Spleen (tissue), 13 donors: ENCODE measurements at places on chromosomes 6 and 20. TPM values are rescaled to one million over a fixed set of nuclear protein-coding genes. Genes with fewer than 3 reads are reported as not detected.

GRCh38 chr6:151284548-151285017 is 44.8 kb downstream of the AKAP12 start:
- H3K4me1 ChIP-seq = peaks cover 23% of the 10 kb centered on the region
- no peaks in the 10 kb centered on the region for H3K36me3 ChIP-seq
- H3K27ac ChIP-seq = no peak overlapping the region
- DNase-seq = no peak

DNA sequence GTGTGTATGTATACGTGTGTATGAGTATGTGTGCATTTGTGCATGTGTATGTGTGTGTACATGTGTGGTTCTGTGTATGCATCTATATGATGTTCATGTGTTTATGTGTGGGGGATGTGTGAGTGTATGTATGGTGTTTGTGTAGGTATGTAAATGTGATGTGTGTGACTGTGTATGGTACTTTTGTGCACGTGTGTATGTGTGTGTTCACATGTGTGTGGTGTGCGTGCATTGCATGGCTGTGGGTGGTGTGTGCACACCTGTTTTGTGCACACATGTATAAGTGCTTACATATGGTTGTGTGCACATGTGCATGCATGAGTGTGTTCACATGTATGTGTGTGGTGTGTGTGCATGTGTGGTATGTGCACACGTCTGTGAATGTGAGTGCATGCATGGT is 6.2 kb downstream of the THBS2 start:
- DNase-seq = no peak
- peaks cover 12% of the 10 kb centered on the region for H3K27me3 ChIP-seq
- H3K27ac ChIP-seq = no peak overlapping the region
- H3K36me3 ChIP-seq = no peaks in the 10 kb centered on the region

DNA sequence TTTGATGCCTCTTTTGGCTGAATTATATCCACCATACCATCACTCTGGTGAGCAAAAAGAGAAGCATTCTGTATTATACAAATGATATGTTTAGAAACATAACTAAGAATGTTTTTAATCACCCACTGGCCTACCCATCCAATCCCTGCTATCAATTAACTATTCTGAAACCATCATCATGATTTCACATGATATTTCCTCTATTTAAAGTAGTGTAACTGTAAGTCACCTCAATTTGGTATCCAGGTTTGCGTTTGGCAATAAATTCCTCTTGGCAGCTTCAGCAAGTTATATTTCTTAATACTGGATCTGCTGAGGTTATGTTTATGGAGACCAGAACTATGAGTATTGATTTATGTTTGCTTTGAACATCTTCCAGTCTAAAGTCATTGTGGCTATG is 332.1 kb downstream of the UTRN start:
- H3K4me1 ChIP-seq = peaks cover under 1% of the 10 kb centered on the region
- no peaks in the 10 kb centered on the region for H3K27me3 ChIP-seq
- H3K4me3 ChIP-seq = no peak overlapping the region
- no peak for DNase-seq
- no peak overlapping the region for H3K27ac ChIP-seq

GRCh38 chr6:76682842-76683241 is 610.4 kb upstream of the IMPG1 start:
- DNase-seq = no peak
- H3K4me3 ChIP-seq = no peak overlapping the region
- H3K27ac ChIP-seq = no peak overlapping the region
- H3K36me3 ChIP-seq = no peaks in the 10 kb centered on the region
- no peaks in the 10 kb centered on the region for H3K4me1 ChIP-seq
- no peaks in the 10 kb centered on the region for H3K27me3 ChIP-seq

Gene PLCB4
- polyA plus RNA-seq = 1.7 TPM

Gene SRXN1
- polyA plus RNA-seq = 11.2 TPM

- H3K27me3 ChIP-seq = no peaks in the 10 kb centered on the region
- no peak overlapping the region for H3K27ac ChIP-seq
- H3K4me1 ChIP-seq = no peaks in the 10 kb centered on the region
- H3K36me3 ChIP-seq = no peaks in the 10 kb centered on the region
Observed at GRCh38 chr6:55643861-55644260, 64.9 kb upstream of the HMGCLL1 start.

DNA sequence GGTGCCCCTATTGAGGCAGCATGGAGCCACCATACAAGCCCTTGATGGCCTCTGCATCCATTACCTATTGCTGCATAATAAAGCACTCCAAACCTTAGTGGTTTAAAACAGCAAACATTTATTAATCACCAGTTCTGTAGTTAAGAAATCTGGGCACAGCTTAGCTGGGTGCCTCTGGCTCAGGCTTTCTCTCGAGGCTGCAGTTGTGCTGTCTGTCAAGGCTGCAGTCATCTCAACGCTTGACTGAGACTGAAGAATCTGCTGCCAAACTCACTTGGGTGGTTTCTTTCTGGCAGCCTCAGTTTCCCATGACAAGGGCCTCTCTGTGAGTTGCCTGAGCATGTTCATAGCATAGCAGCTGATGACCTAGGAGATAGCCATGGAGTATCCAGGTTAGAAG is 207.4 kb upstream of the LRFN2 start:
- no peak overlapping the region for H3K4me3 ChIP-seq
- DNase-seq = no peak
- H3K27ac ChIP-seq = no peak overlapping the region
- H3K36me3 ChIP-seq = no peaks in the 10 kb centered on the region

DNA sequence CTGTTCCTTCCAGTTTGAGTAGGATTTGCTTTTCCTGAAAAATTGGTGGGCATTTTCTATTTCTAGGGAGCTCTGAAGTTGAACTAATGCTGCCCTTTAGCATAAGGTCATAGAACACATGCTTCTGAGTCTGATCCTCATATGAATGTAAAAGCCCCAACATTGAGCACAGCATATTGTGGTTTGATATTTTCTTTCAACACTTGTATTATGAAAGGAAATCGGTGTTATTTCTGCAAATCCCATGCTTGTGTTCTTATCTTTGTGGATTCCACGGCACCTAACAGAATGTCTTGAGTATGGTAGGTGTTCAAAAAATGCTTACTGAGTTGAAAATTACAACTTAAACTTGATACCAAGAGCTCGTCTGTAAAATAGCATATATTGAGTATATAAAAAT is 85.8 kb downstream of the TRMT11 start:
- no peak overlapping the region for H3K27ac ChIP-seq
- no peaks in the 10 kb centered on the region for H3K4me1 ChIP-seq
- no peaks in the 10 kb centered on the region for H3K27me3 ChIP-seq
- DNase-seq = no peak

DNA sequence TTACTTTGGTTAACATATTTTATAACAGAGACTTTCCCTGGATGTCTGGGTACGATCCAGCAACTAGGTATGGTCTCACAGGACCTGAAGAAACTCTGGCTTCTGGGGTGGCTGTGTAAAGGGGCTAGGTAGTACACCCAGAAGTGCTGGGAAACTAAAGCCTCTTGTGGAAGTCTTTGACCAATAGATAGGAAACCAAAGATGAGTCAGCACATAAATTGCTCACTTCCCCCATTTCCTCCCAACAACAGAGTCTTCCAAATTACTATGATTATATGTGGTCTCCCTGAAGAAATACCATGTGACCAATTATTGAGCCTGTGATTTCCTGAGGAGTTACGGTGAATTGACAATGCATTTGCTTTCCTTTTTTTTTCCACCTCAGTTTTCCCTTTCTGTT is 26.8 kb upstream of the TBX18 start:
- H3K27ac ChIP-seq = no peak overlapping the region
- no peaks in the 10 kb centered on the region for H3K27me3 ChIP-seq
- H3K4me3 ChIP-seq = no peak overlapping the region
- H3K36me3 ChIP-seq = no peaks in the 10 kb centered on the region
- H3K4me1 ChIP-seq = no peaks in the 10 kb centered on the region

Gene SMIM29
- polyA plus RNA-seq = 71.5 TPM

Gene CST4
- polyA plus RNA-seq = not detected

- no peaks in the 10 kb centered on the region for H3K36me3 ChIP-seq
- no peaks in the 10 kb centered on the region for H3K4me1 ChIP-seq
- DNase-seq = no peak
- H3K27me3 ChIP-seq = no peaks in the 10 kb centered on the region
Observed at GRCh38 chr6:139448998-139449610, 74.7 kb upstream of the CITED2 start.

- H3K27ac ChIP-seq = no peak overlapping the region
- H3K36me3 ChIP-seq = no peaks in the 10 kb centered on the region
- no peak overlapping the region for H3K4me3 ChIP-seq
- H3K4me1 ChIP-seq = no peaks in the 10 kb centered on the region
Observed at GRCh38 chr20:64196847-64197306, 32.6 kb downstream of the MYT1 start.

Gene RNF182
- 0.03 TPM for polyA plus RNA-seq

DNA sequence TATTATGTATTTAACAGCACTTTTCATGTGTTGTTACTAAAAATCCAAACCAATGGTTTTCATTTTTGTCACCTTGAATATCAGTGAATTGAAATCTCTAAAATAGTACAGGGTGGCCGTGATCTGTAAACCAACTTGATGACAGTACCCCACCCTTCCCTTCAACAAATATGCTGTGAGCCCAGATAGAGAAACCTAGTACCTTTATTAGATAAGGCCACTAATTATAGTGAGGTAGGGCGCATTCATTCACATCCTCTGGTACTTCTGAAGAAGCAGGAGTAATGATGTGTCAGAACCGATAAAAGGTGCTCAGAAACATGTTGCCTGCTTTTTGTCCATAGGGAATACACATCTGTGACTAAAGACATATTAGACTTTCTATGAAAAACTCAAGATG is 409.5 kb downstream of the GJA1 start:
- DNase-seq = no peak
- no peak overlapping the region for H3K4me3 ChIP-seq
- H3K36me3 ChIP-seq = no peaks in the 10 kb centered on the region
- no peaks in the 10 kb centered on the region for H3K4me1 ChIP-seq
- no peaks in the 10 kb centered on the region for H3K27me3 ChIP-seq
- H3K27ac ChIP-seq = no peak overlapping the region

- no peak overlapping the region for H3K27ac ChIP-seq
- no peaks in the 10 kb centered on the region for H3K27me3 ChIP-seq
- H3K4me1 ChIP-seq = peaks cover 19% of the 10 kb centered on the region
- no peaks in the 10 kb centered on the region for H3K36me3 ChIP-seq
- no peak for DNase-seq
- no peak overlapping the region for H3K4me3 ChIP-seq
Observed at GRCh38 chr6:13553646-13554045, 20.8 kb upstream of the SIRT5 start.

GRCh38 chr6:154460306-154461071 is 50.0 kb downstream of the CNKSR3 start:
- no peaks in the 10 kb centered on the region for H3K4me1 ChIP-seq
- H3K27me3 ChIP-seq = no peaks in the 10 kb centered on the region
- H3K27ac ChIP-seq = no peak overlapping the region
- DNase-seq = no peak
- H3K4me3 ChIP-seq = no peak overlapping the region

Gene GGTLC1
- polyA plus RNA-seq = not detected

DNA sequence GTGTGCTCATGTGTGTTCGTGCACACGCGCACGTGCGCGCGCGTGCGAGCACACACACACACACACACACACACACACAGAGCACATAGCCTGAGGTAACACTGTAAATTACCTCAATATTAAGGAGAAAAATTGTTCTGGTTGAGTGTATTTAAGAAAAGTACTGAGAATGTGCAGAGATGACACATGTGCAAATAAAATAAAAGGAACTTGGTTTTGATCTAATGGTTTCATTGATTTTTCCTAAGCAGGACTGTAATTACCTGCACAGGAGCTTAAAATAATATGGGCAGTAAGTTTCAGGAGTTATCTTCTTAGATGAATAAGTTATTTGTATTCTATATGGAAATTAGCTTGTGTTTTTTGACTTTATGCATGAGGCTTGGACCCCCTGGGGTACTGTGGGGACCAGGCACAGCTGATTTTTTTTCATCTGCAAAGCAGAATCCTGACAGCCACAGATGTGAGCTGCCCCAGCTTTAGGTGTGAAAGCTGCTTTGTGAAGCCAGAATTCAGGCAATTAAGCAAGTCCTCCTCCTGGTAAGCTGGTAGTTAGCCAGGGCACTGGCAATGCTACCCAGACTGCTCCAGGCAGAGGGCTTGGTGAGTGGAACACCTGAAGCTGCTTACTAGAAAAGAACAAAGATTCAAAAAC is 1040.6 kb upstream of the CITED2 start:
- H3K36me3 ChIP-seq = no peaks in the 10 kb centered on the region
- no peak overlapping the region for H3K27ac ChIP-seq
- no peak for DNase-seq
- H3K4me3 ChIP-seq = no peak overlapping the region
- H3K27me3 ChIP-seq = no peaks in the 10 kb centered on the region

DNA sequence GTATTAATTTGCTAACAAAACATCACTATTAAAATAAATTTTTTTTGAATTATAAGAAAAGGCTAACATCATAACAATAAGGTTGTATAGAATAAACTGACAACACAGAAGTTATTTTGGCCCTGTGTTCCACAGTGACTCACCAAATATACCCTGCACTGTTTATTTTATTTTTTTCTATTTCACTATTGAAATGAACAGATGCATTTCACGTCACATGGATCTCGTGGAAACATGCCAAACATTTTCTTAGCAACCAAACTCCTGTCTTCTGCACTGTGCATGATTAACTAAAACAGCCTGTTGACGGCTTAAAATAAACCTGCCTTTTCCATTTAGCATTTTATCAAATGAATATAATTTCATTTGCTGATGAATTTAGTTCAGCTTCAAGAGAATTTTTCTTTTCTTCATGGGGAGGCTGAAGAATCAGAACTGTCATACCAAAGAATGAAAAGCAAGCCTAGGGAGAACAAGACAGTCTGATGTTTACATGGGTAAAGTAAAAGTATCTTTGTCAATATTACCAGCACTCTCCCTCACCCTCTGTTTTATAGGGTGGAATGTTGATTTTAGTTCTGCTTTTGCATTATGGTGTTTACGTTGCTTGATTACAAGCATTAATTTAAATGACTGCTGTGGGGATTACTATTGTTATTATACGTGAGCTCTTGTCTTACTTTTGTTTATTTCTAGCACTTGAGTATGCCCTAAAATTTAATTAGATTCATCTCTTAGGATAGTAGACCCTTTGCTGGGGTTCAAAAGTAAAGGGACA is 115.3 kb downstream of the LCA5 start:
- DNase-seq = no peak
- H3K4me3 ChIP-seq = no peak overlapping the region
- no peaks in the 10 kb centered on the region for H3K27me3 ChIP-seq
- no peaks in the 10 kb centered on the region for H3K36me3 ChIP-seq
- no peaks in the 10 kb centered on the region for H3K4me1 ChIP-seq

Gene TREM1
- polyA plus RNA-seq = 3.7 TPM

Gene RSPO4
- polyA plus RNA-seq = not detected

Gene EYS
- not detected for polyA plus RNA-seq

DNA sequence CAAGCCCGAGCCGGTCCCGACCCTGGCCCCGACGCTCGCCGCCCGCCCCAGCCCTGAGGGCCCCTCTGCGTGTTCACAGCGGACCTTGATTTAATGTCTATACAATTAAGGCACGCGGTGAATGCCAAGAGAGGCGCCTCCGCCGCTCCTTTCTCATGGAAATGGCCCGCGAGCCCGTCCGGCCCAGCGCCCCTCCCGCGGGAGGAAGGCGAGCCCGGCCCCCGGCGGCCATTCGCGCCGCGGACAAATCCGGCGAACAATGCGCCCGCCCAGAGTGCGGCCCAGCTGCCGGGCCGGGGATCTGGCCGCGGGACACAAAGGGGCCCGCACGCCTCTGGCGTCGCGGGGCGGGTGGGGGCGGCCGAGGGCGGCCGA is 37.5 kb downstream of the YTHDF1 start:
- no peak overlapping the region for H3K4me3 ChIP-seq
- DNase-seq = no peak
- H3K27me3 ChIP-seq = peaks cover 96% of the 10 kb centered on the region
- H3K36me3 ChIP-seq = no peaks in the 10 kb centered on the region

Gene FABP7
- not detected for polyA plus RNA-seq

Gene PROKR2
- polyA plus RNA-seq = not detected

GRCh38 chr6:164442572-164442971 is 866.8 kb downstream of the C6orf118 start:
- H3K36me3 ChIP-seq = no peaks in the 10 kb centered on the region
- no peaks in the 10 kb centered on the region for H3K4me1 ChIP-seq
- H3K27ac ChIP-seq = no peak overlapping the region
- no peak overlapping the region for H3K4me3 ChIP-seq

Gene TBXT
- polyA plus RNA-seq = not detected
